T-helper 2 cell treated with Interferon-gamma antibody and Interleukin-4, amounts not matched to agents 5 μg/mL and 100 μg/mL, for 36 hours (primary cell): ENCODE measurements at places on chromosomes 11 and 22.

GRCh38 chr22:24791362-24791761 lies 14.6 kb upstream of the SGSM1 start:
- no peak for DNase-seq

- no peak for DNase-seq
Observed at GRCh38 chr11:98800696-98801095, 220.1 kb upstream of the CNTN5 start.

DNA sequence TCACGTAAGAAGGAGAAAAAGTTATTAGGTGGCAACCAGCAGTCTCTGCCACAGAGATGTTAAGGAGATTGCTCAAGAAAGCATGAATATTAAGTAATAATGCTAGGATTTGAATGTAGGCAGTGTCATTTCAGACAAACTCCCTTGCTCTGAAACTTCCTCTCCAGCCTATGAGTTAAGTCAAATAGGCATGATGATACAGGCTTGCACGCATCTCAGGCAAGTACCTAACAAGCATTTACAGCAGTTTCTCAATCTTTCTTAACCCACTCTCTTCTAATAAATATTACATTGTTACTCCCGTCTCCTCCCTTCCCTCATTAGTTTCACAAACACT lies 72.7 kb downstream of the RAB38 start:
- no peak for DNase-seq

GRCh38 chr11:68212421-68213134 lies 518 bp downstream of the KMT5B start:
- peak; percentile 50 for DNase-seq

DNA sequence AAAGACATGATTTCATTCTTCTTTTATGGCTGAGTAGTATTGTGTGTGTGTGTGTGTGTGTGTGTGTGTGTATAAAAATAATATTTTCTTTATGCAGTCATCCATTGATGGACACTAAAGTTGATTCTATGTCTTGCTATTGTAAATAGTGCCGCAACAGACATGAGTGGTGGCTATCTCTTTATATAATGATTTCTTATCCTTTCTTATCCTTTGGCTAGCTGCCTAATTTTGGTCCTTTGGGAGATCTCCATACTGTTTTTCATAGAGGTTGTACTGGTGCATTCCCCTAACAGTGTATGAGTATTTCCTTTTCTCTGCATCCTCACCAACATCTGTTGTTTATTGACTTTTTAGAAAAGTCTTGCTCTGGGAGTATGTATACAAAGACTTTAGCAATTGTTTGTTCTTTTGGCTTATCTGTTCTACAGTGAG lies 107.0 kb downstream of the STIM1 start:
- no peak for DNase-seq

DNA sequence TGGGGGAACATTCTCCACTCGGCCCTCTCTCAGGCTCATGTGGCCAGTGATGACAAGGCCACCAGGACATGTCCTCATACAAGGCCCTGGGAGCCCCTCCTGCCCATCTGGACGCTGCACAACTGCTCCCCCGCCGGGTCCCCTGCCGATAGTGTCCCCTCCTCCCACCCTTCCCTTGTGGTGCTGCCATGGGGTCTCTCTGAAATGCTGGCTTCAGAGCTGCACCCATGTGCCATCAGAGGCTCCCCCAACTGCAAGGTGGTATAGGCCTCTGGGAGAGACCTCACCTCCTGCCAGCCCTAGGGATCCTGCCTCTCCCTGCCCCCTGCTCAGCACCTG lies 113.0 kb downstream of the KCNQ1OT1 start:
- no peak for DNase-seq

GRCh38 chr11:77067861-77068443 lies 1.2 kb downstream of the CAPN5 start:
- DNase-seq, result no peak

- no peak for DNase-seq
Observed at GRCh38 chr11:114136686-114137640, 77.5 kb downstream of the ZBTB16 start.
